AG10803 (cell line): ENCODE measurements at places on chromosomes 13 and 19.

DNA sequence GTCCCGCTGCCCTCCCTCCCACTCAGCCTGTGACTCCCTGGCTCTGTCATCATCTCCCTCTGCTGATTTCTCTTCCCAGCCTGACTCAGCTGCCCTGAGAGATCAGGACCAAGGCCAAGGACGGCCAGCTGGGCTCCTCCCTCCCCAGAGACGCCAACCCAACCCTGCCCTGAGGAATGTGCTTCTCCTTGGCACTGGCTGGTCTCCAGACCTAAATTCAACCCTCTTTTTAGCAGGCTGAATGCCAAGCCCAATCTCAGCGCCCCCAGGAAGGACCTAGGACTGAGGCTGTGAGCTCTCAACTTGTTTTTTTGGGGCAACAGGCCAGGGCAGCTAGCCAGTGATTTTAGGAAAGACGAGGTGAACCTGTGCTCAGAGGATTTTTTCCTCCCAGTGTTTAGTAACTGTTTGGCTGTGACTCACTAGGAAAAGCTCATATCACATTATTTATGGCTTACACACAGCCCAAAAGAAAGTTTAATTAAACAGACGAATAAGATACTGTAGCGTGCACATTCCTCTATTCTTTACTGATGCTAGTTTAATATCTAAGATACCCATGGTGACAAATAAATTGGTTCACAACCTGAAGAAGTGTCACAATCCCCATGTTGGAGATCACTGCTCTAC is 7.4 kb upstream of the IGFL1 start:
- peak; percentile 57 for DNase-seq

DNA sequence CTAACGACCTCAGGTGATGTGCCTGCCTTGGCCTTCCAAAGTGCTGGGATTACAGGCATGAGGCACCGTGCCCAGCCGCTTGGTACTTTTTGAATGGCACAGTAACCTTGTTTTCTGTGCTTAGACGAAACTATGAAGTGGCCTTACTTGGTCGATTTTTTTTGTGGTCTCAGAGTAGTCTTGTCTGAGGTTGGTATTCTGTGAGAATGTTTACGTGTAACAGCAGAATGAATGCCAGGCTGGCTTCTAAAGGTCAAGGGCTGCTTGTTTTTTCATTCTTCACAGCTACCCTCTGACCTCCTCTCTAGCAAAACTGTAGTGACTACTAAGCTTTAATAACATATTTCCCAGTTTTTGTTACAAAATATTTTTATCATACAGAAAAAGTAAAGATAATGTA is 313.3 kb downstream of the GPC6 start:
- DNase-seq, result no peak

- DNase-seq, result no peak
Measured at GRCh38 chr13:45276913-45277312, 64.1 kb downstream of the TPT1 start.

- peak; percentile 70 for DNase-seq
Measured at GRCh38 chr19:32675720-32676185, at the start of gene RGS9BP. TSS of gene RGS9BP (plus strand) at chr19:32675848. CDS start at chr19:32676264, 416 bp downstream.

- no peak for DNase-seq
Measured at GRCh38 chr13:59144700-59145099, 1019.0 kb downstream of the DIAPH3 start.

- no peak for DNase-seq
Measured at GRCh38 chr19:23409392-23410048, 14.2 kb upstream of the ZNF91 start.

DNA sequence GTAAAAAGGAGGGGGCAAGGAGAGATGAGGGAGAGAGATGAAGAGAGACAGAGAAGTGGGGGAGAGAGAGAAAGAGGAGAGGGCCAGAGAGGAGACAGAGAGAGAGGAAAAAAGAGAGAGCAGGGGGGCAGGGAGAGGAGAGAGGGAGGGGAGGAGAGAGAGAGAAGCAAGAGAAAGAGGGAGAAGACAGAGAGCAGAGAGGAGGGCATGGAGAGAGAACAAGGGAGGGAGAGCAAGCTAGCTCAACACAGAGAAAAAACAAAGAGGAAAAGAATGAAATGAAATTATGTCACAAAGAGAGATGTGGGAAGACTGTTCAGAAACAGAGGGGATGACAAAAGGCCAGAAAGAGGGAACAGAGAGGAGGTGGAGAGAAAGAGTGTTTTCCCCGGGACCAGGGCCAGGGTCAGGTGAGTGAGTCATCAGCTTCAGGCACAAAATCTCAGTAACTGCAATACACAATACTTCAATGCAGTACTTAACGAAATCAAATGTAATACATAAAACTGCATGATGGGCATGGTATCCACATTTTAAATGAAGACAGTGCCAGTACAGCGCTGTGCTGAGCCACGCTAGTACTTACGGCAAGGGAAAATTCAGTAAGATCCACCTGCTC is 4.8 kb downstream of the KLK7 start:
- no peak for DNase-seq

DNA sequence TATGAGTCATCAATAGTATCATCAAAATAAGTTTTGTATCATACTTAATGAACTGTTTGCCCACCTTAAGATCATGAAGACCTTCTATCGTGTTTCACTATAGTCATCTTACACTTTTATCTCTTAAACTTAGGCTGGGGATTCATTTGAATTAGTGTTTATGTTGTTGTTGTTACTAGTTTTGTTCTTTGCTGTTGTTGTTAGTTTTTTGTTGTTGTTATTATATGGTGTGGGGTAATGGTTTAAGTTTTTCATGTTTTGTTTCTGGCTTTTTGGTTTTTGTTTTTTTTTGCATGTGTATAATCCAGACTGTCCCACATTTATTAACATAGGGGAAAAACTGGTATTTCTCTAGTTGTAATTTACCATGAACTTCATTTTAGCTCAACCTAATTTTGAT is 965.1 kb upstream of the MIR17HG start:
- no peak for DNase-seq

GRCh38 chr13:46595885-46596275 is 42.9 kb downstream of the LRCH1 start:
- DNase-seq, result no peak
